ENCODE measurements at places on chromosomes 16 and 17.

DNA sequence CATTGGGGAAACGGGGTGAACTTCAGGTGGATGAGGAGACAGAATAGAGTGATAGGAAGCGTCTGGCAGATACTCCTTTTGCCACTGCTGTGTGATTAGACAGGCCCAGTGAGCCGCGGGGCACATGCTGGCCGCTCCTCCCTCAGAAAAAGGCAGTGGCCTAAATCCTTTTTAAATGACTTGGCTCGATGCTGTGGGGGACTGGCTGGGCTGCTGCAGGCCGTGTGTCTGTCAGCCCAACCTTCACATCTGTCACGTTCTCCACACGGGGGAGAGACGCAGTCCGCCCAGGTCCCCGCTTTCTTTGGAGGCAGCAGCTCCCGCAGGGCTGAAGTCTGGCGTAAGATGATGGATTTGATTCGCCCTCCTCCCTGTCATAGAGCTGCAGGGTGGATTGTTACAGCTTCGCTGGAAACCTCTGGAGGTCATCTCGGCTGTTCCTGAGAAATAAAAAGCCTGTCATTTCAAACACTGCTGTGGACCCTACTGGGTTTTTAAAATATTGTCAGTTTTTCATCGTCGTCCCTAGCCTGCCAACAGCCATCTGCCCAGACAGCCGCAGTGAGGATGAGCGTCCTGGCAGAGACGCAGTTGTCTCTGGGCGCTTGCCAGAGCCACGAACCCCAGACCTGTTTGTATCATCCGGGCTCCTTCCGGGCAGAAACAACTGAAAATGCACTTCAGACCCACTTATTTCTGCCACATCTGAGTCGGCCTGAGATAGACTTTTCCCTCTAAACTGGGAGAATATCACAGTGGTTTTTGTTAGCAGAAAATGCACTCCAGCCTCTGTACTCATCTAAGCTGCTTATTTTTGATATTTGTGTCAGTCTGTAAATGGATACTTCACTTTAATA, 7.0 kb upstream of the TMEM235 start:
- DNase-seq: no peak

GRCh38 chr17:37069087-37069486, 120.3 kb downstream of the AATF start:
- DNase-seq: no peak

DNA sequence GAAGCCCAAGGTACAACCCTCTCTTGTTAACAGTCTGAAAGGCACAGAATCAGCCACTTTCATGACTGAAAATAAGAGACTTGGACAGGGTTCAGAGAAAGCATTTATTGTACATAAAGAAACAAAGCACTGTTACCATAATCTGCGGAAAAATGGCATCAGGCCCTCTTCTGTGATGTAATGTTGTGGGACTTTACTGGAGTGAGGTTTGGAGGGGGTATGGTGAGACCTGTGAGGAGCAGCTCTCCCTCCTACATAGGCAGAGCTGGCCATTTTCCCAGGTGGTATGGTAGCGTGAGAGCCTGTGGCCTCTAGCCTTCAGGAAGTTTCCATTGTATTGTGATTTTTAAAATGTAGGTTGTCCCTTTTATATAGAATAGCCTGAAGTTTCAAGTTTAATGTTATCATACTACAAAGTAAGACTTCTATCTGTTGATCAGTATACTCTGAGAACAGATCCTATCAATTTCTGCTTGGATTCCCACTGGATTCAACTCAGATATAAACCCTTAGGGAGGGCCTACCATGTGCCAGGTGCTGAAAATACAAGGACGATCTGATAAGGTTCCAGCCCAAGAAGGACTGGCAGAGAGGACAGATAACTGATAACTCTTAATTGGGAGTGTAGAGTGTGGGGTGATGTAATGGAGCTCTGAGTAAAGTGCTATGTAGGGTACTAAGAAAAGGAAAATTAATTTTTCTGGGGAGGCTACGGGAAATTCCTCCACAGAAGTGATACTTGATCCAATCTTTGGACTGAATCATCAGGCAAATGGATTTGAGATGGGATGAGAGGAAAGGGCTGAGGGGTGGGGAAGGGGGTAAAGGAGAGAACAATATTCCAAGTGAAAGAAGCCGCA, 4.1 kb upstream of the YPEL2 start:
- DNase-seq: no peak

DNA sequence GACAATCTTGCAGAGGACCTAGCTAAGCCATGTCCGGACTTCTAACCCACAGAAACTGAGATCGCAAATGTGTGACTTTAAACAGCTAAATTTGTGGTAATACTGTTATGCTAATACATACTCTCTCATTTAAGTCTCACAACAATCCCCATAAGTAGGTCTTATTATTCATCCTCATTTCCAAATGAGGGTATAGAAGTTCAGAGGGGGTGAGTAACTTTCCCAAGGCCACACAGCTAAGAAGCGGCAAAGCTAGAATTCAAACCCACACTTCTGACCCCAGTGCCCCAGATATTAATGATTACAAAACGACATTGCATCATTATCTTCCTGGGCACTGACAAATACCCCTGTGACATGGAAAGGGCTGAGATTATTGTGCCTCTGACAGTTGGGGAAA, 81.4 kb downstream of the CNGB1 start:
- no peak for DNase-seq
